ENCODE measurements at places on chromosomes 2 and 18. TPM values are rescaled to one million over a fixed set of nuclear protein-coding genes. Genes with fewer than 3 reads are reported as not detected.

GRCh38 chr2:54572262-54572635, 116.1 kb downstream of the SPTBN1 start:
- H3K4me3 ChIP-seq, result no peak overlapping the region
- no peak for DNase-seq
- peak overlapping the region; percentile 33 for H3K27ac ChIP-seq
- no peaks in the 10 kb centered on the region for H3K27me3 ChIP-seq
- no peaks in the 10 kb centered on the region for H3K36me3 ChIP-seq

GRCh38 chr2:73930386-73930785, 3.7 kb downstream of the DGUOK start:
- H3K4me1 ChIP-seq, result peaks cover 22% of the 10 kb centered on the region
- H3K4me3 ChIP-seq, result no peak overlapping the region
- no peaks in the 10 kb centered on the region for H3K36me3 ChIP-seq
- no peak for DNase-seq
- H3K27me3 ChIP-seq, result no peaks in the 10 kb centered on the region

GRCh38 chr18:68083131-68083530, 566.6 kb upstream of the DSEL start:
- no peaks in the 10 kb centered on the region for H3K36me3 ChIP-seq
- no peak overlapping the region for H3K27ac ChIP-seq
- no peaks in the 10 kb centered on the region for H3K4me1 ChIP-seq
- DNase-seq, result no peak
- no peak overlapping the region for H3K4me3 ChIP-seq

DNA sequence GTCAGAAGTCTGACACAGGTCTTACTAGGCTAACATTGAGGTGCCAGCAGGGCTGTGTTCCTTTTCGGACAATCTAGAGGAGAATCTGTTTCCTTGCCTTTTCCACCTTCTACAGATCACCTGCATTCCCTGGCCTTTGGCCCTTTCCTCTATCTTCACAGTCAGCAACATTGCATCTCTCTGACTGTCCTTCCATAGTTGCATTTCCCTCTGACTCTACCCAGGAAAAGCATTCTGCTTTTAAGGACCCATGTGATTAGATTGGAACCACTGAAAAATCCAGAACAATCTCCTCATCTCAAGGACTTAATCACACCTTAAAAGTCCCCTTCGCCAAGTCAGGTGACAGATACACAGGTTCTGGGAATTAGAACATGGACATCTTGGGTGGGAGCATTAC, 181.5 kb downstream of the SLC8A1 start:
- no peak for DNase-seq
- H3K4me1 ChIP-seq, result peaks cover 3% of the 10 kb centered on the region
- no peak overlapping the region for H3K4me3 ChIP-seq
- no peaks in the 10 kb centered on the region for H3K36me3 ChIP-seq
- no peak overlapping the region for H3K27ac ChIP-seq

DNA sequence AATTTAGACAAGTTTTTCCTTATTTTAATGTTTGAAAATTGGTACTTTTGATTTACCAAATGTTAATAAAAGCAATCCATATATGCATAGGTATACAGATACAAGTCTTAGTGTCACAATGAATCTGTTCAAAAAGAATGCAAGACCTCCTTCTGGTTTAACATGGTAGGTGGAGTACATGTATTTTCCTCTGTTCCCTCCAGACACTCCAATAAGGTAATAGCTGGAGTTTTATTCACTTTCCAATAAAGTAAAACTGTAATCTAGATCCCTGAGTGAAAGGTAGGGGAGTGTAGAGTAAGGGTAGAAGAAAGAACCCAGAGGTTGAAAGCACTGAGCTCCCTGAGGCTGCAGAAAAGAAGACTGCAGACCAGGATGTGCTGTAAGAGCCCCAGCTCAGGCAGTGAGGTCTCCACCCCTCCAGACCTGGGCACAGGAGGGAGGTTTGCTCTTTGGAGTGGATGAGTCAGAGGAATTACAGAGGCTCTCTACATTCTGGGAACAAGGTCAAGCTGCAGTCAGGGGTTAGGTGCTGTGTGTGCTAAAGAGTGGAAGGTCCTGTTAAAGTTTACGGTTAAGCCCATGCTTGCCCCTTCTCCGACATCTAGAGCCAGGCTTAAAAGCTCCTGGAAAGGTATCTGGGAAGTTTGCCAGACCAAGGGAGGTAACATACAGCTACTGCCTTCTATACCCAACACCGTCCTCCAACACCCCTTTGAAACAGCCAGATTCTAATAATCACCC, 27.6 kb upstream of the STAT1 start:
- H3K27me3 ChIP-seq, result no peaks in the 10 kb centered on the region
- H3K36me3 ChIP-seq, result no peaks in the 10 kb centered on the region
- H3K4me1 ChIP-seq, result no peaks in the 10 kb centered on the region
- no peak overlapping the region for H3K27ac ChIP-seq

- no peaks in the 10 kb centered on the region for H3K27me3 ChIP-seq
- no peak for DNase-seq
- no peaks in the 10 kb centered on the region for H3K36me3 ChIP-seq
- H3K27ac ChIP-seq, result no peak overlapping the region
- H3K4me1 ChIP-seq, result peaks cover 19% of the 10 kb centered on the region
Observed at GRCh38 chr2:28357948-28358667, 34.5 kb upstream of the FOSL2 start.

- no peaks in the 10 kb centered on the region for H3K27me3 ChIP-seq
- H3K4me1 ChIP-seq, result peaks cover 6% of the 10 kb centered on the region
- no peak overlapping the region for H3K27ac ChIP-seq
- no peaks in the 10 kb centered on the region for H3K36me3 ChIP-seq
- no peak for DNase-seq
Observed at GRCh38 chr2:30219886-30220875, 11.2 kb upstream of the LBH start.

- H3K4me1 ChIP-seq, result peaks cover 16% of the 10 kb centered on the region
- H3K4me3 ChIP-seq, result no peak overlapping the region
- peak overlapping the region; percentile 51 for H3K27ac ChIP-seq
- H3K36me3 ChIP-seq, result no peaks in the 10 kb centered on the region
- H3K27me3 ChIP-seq, result no peaks in the 10 kb centered on the region
Observed at GRCh38 chr2:128369602-128370467, 51.2 kb upstream of the HS6ST1 start.

GRCh38 chr2:198408171-198408570, 603.8 kb downstream of the PLCL1 start:
- H3K27me3 ChIP-seq, result no peaks in the 10 kb centered on the region
- H3K27ac ChIP-seq, result no peak overlapping the region
- DNase-seq, result no peak
- H3K4me3 ChIP-seq, result no peak overlapping the region
- no peaks in the 10 kb centered on the region for H3K36me3 ChIP-seq
- no peaks in the 10 kb centered on the region for H3K4me1 ChIP-seq

DNA sequence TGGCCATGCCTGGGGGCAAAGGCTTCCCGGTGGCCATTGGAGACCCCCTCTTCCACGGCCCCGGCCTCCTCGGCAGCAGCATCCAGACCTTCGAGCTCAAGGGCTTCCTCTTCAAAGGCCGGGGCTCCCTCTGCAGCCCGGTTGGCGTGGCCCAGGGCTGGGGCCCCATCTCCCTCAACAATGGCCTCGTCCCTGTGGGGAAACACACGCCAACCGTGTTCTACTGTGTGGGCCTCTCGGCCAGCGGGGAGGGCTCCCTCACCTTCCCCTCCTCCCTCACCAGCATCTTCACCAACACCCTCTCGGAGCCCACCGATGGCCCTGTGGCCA, 2.7 kb downstream of the RTP5 start:
- no peak overlapping the region for H3K4me3 ChIP-seq
- H3K4me1 ChIP-seq, result no peaks in the 10 kb centered on the region
- no peaks in the 10 kb centered on the region for H3K27me3 ChIP-seq
- no peaks in the 10 kb centered on the region for H3K36me3 ChIP-seq

GRCh38 chr2:231795525-231796327, 9.5 kb downstream of the COPS7B start:
- DNase-seq, result peak; percentile 43
- H3K27ac ChIP-seq, result no peak overlapping the region
- no peaks in the 10 kb centered on the region for H3K36me3 ChIP-seq

DNA sequence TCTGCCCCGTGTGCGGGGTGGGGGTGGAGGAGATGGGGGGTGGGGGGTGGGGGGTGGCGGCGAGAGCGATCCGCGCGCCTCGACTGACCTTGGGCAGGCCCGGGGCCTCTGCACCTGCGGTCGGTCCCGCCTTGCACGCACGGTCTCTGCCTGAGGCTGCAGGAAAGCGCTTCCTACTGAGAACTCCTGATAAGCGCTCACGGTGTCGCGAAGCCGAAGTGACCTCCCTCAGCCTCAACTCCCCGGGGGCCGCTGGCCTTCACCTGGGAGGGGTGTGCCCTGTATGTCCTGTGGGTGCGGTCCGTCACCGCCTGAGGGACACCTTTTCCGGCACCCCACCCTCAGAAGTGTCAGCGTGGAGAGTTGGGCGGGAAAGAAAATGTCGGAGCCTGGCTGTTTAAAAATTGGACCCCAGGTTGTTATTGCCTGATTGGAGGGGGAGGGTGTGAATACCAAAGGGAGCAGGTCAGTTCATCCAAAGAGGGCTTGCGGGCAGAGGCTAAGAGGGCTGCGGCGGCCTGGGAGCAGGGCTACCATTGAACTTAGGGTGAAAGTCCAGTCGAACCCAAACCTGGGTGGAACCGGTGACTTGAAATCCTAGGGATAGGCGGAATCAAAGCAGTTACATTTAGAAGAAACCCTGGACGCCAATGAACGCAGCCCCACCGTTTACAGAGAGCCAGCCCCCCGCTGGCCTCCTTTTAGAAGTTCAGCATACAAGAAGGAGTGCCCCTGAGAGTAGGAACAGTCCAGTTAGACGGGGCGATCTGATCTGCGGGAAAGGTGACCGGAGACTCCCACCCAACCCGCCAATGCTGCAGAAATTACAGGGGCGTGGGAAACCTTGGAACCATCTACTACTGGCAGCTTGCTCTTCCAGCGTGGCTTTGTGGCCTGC, 1.2 kb downstream of the MAL start:
- no peak for DNase-seq
- no peak overlapping the region for H3K27ac ChIP-seq
- H3K27me3 ChIP-seq, result no peaks in the 10 kb centered on the region
- no peak overlapping the region for H3K4me3 ChIP-seq
- no peaks in the 10 kb centered on the region for H3K36me3 ChIP-seq

DNA sequence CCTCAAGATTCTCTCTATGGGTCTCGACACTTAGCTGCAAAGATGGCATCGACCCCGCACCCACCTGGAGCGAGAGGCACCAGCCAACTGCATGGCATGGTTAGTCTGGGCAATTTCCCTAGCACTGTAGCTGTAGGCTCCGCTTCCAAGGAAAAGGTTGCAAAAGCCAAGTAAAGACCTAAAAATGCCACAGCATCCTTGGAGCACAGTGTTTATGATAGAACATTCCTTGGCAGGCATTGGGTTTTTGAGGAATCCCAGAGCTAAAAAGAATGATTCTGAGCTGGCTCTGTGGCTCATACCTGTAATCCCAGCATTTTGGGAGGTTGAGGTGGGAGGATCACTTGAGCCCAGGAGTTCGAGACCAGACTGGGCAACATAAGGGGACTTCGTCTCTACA, 22.9 kb downstream of the QPCT start:
- DNase-seq, result no peak
- H3K4me1 ChIP-seq, result no peaks in the 10 kb centered on the region
- no peak overlapping the region for H3K27ac ChIP-seq
- no peaks in the 10 kb centered on the region for H3K27me3 ChIP-seq
- H3K36me3 ChIP-seq, result no peaks in the 10 kb centered on the region

DNA sequence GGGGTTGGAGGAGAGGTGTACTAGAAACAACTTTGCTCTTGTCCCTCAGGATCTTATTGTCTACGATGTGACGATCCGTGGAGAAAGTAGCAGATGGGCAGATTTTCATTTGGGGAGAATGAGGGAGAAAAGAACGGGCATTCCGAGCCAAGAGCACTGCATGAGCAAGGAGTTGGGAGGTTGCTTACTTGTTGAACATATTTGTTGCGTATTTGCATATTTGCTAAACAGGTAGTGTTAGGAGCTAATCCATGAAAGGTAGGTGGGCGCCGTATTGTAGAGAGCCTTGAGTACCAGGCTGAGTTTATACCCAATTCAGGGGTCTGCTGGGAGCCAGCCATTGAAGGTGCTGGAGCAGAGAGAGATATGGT, 490 bp downstream of the BCS1L start:
- H3K27ac ChIP-seq, result peak overlapping the region; percentile 66
- no peaks in the 10 kb centered on the region for H3K36me3 ChIP-seq
- peaks cover 10% of the 10 kb centered on the region for H3K4me1 ChIP-seq
- peak overlapping the region; percentile 75 for H3K4me3 ChIP-seq
- no peaks in the 10 kb centered on the region for H3K27me3 ChIP-seq

- H3K4me3 ChIP-seq, result no peak overlapping the region
- H3K4me1 ChIP-seq, result no peaks in the 10 kb centered on the region
- H3K27me3 ChIP-seq, result no peaks in the 10 kb centered on the region
- no peak overlapping the region for H3K27ac ChIP-seq
Observed at GRCh38 chr2:341017-341542, 53.2 kb upstream of the ALKAL2 start.

DNA sequence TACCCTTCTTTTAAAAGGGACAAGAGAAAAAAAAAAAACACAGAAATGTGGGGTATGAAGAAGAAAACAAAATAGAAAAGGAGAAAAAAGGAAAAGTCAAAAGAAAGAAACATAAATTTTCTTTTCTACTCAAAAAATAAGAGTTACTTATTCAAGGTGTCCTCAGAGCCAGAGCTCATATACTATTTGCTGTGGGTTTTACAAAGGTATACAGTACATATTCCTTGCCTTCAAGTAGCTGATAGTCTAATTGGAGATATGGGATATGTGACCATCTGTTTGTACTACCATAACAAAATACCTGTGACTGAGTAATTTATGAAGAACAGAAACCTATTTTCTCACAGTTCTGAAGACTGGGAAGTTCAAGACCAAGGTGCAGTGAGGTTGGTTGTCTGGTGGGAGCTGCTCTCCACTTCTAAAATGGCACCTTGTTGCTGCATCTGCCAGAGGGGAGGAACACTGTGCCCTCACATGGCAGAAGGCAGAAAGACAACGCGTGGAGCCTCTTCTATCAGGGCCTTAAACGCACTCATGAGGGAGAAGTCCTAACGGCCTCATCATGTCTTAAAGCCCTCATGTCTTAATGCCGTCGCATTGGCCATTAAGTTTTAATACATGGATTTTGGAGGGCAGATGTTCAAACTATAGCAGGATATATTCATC, 33.9 kb downstream of the NBAS start:
- no peak for DNase-seq
- no peaks in the 10 kb centered on the region for H3K27me3 ChIP-seq
- H3K4me3 ChIP-seq, result no peak overlapping the region
- H3K36me3 ChIP-seq, result no peaks in the 10 kb centered on the region
- H3K27ac ChIP-seq, result no peak overlapping the region

- H3K4me3 ChIP-seq, result no peak overlapping the region
- H3K27me3 ChIP-seq, result no peaks in the 10 kb centered on the region
- H3K4me1 ChIP-seq, result peaks cover 6% of the 10 kb centered on the region
- no peak for DNase-seq
- no peaks in the 10 kb centered on the region for H3K36me3 ChIP-seq
Observed at GRCh38 chr18:22065311-22065710, 104.1 kb upstream of the GATA6 start.

GRCh38 chr2:2484301-2484700, 153.2 kb upstream of the MYT1L start:
- H3K27me3 ChIP-seq, result no peaks in the 10 kb centered on the region
- no peaks in the 10 kb centered on the region for H3K36me3 ChIP-seq
- no peaks in the 10 kb centered on the region for H3K4me1 ChIP-seq
- DNase-seq, result no peak
- H3K27ac ChIP-seq, result no peak overlapping the region
- H3K4me3 ChIP-seq, result no peak overlapping the region

GRCh38 chr2:108942888-108943287, 46.1 kb downstream of the EDAR start:
- peaks cover 7% of the 10 kb centered on the region for H3K4me1 ChIP-seq
- no peak overlapping the region for H3K4me3 ChIP-seq
- H3K36me3 ChIP-seq, result no peaks in the 10 kb centered on the region
- H3K27ac ChIP-seq, result no peak overlapping the region
- no peak for DNase-seq

PMAIP1 gene
- 4.8 TPM for total RNA-seq

NEMP2 gene
- 8.1 TPM for total RNA-seq

RESP18 gene
- 0.71 TPM for total RNA-seq

INPP5D gene
- total RNA-seq, result 5.7 TPM
